ENCODE measurements at places on chromosomes 1 and 21.

DNA sequence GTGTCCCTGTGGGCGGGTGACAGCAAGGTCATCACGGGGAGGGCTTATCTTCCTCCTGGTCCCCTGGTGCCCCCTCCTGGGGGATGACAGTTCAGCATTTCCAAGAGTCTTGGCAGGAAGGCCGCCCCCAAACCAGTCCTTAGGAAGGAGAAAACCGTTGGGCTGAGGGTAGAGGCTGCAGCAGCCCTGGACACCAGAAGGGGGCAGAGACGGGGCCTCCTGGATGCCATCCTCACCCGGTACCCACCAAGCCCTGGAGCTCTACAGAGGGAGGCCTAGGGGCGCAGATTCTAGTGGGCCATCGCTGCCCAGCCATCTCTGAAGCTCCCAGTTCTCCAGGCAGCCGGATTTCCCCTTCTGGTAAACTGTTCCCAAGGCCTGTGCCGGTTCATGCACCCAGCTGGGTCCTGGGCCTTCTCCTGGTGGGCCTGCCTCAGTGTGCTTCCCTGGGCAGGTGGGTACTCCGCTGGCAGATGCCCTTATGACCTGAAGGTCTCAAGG lies 14.8 kb upstream of the ZNF669 start:
- no peak for DNase-seq

- DNase-seq, result no peak
These were observed 173.8 kb downstream of the ETS2 start for GRCh38 chr21:38979271-38980121.

- no peak for DNase-seq
These were observed 22.2 kb downstream of the RUNX1 start for GRCh38 chr21:35026617-35027562.

DNA sequence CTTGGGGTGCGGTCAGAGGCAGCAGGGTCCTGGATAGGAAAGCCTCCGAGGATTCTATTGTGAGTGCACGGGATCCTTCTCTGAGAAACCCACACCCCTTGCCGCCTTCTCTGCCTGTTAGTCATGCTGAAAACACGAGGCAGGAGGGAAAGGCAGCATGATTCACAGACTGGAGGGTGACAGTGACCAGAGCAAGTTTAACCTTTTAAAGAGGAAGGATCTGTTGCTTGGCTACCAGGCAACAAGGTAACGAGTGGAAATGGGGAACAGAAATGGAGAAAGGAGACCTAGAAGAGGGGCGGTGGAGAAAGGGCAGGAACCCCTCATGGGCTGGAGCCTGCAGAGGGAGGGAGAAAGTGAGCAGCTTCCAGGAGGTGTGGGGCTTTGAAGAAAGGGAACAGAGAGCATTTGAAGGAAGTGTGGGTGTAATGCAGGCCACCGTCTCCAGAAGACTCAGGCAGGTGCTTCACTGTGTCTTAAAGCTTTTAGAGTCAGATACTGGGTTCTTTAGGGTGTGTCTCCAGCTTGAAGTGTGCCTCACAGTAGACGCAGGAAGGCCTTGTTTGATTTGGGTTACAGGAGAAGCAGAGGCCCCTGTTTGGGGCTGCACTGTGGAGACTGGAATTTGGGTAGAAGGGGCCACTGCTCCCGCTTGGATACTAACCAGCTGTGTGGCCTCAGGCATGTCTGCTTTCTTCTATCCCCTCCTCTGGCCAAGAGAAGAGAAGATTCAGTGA lies 19.1 kb downstream of the OPTC start:
- DNase-seq, result no peak

GRCh38 chr1:116544588-116545358 lies 26.1 kb downstream of the CD58 start:
- no peak for DNase-seq

DNA sequence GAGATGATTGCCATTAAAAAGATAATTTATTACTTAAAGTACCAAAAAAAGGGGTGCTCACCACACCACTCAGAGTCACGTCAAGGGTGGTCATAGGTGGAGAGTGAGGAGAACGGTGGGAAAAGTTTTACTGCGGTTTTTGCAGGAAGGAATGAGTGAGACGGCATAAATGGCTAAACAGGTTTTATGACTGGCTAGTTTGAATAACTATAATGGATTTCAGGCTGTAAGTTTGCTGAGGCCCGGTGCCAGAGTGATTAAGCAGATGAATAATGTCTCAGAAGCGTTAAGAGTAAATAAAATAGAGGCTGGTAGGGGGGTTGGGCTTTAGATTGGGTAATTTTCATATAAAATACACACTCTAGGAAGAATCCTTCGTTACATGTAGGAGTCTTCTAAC lies 1337.8 kb downstream of the AMY1C start:
- DNase-seq, result no peak

DNA sequence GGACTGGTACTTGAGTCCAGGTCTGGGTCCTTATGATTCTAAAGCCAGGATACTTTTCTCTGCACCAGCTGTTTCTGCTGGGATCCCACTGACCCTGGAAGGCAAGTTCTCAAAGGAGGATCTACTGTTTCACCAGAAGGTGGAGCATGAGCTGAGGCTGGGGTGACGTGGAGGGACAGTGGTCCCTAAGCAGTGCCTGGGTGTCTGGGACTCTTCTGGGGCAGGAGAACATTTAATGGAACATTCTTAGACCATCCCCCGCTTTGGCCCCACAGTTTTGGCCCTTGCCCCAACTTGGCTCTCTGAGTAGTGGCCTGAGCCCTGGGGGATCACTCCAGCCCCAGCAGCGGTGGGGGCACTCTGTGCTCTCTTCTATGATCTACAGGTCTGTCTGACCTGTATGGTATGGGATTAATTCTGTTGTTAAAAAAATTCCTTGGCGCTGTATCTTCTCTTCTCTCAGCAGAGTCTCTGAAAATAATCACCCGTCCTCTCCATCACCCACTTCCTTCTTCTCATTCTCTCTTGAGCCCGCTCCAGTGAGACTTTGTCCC lies 60.3 kb upstream of the CSF3R start:
- DNase-seq, result no peak

DNA sequence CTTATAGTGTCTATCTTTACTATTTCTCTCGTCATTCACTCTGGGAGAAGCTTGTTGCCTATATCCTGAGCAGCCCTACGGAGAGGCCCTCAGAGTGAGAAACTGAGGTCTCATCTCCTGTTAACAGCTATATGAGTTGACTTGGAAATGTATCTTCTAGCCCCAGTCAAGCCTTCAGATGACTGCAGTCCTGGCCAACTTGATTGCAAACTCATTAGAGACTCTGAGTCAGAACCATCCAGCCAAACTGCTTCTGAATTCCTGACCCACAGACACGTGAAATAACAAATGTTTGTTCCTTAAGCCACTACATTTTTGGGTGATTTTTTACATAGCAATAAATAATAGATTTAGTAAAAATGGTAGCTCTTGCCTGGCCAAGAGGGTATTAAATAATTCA lies 3.9 kb upstream of the ZBED6 start:
- no peak for DNase-seq

DNA sequence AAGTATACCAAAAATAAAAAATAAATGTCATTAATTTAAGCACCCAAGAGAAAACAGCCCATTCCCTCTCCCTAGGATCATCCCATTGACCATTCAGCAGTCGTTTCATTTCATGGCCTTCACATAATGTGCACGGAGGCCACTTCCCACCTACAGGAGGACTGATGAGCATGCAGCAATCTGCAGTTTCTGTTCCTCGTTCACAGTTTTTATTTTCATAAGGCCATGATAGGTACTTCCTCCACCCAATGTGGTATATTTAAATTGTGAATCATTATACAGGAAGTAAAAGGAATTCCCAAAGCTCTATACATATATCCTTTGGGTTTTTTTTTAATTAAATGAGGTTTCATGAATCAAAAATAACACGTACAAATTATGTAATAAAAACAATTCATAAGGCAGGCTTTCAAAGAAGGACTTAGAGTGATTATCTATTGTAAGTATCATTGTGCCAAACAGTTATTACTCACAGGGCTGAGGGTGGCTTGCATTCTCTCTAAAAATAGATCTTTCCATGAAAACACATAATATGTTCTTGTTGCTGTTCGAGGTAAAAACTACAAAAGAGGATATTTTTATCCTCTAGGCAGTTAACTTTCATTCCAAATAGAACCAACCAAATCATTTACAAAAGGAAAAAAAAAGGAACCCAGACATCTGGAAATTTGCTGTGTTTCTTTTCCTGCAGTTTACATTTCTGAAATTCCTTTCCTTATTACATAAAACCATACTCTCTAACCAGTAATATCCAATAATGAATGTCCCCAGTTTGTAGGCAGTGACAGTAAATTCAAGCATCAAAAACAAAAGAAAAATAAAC lies 27.5 kb upstream of the SLC44A3 start:
- DNase-seq, result no peak

GRCh38 chr1:109823543-109824348 lies 60.0 kb upstream of the EPS8L3 start:
- no peak for DNase-seq

DNA sequence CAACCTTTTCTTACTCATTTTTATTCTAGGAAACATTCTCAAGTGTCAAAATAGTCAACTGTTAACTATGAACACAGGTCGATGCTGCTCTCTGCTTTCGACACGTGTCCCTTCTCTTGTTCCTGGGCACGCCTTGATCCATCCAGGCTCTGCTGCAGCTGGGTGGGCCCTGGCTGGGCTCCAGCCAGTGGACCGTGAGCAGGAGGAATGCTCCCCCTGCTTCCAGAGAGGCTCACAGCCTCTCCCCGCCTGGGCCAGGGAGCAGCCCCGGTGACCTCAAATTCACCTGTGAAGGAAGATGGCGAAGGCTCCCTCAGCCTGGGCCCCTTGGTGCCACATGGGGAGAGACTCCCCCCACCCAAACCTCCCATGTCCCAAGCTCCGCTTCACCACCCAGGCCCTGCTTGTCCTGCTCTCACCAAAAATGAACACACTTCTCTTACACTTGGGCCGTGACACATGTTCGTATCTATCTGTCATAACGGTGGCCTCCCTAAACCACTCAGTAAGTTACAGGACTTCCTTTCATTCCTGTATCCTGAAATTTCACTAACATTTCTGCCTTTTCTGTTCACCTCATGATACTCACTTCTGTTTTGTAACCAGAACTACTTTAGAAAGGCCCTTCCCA lies 24.6 kb upstream of the ADARB1 start:
- DNase-seq, result no peak

Measured in cortex of kidney (tissue), 1 donor.